ENCODE measurements at places on chromosomes 7 and 10.

GRCh38 chr10:32980242-32980557, 22.2 kb upstream of the ITGB1 start:
- no peak for DNase-seq

DNA sequence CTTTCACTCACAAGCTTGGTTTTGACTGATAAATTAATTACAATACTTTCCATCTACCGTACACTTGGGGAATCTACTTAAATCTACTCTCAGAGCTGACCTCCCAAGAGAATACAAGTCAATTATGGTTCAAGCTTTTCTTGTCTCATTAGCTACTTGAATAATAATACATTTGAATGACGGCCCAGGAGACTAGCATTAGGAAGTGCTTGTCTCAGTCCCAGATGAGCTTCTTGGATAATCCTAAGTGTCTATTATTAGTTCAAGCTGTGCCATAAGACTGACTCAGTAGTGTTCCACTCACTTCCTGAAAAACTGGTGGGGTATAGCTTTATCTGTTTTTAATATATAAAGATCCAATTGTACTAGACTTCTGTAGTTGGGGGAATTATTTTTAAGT, 100.2 kb downstream of the GNAT3 start:
- DNase-seq, result no peak

- no peak for DNase-seq
Observed at GRCh38 chr10:17735166-17735941, 16.6 kb upstream of the TMEM236 start.

- DNase-seq, result no peak
Observed at GRCh38 chr7:50599385-50599784, 34.2 kb upstream of the DDC start.

- DNase-seq, result no peak
Observed at GRCh38 chr10:69742928-69743602, 58.6 kb upstream of the COL13A1 start.

DNA sequence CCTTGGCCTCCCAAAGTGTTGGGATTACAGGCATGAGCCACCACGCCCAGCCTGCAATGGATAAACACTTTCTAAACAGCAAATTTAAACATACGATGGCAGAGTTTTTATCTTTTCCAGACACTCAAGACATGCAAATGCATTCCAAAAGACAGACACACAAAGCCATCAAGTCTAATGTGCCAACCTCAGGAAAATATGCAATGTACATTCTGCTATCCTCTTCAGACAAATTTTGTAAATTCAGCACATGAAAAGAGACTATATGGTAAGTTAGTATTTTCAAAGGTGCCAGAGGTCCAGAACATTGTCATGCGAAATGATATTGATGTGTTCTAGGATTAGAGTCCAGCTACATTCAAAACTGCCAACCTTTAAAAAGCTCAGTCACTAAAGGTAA, 19.8 kb downstream of the HACD1 start:
- DNase-seq, result no peak

DNA sequence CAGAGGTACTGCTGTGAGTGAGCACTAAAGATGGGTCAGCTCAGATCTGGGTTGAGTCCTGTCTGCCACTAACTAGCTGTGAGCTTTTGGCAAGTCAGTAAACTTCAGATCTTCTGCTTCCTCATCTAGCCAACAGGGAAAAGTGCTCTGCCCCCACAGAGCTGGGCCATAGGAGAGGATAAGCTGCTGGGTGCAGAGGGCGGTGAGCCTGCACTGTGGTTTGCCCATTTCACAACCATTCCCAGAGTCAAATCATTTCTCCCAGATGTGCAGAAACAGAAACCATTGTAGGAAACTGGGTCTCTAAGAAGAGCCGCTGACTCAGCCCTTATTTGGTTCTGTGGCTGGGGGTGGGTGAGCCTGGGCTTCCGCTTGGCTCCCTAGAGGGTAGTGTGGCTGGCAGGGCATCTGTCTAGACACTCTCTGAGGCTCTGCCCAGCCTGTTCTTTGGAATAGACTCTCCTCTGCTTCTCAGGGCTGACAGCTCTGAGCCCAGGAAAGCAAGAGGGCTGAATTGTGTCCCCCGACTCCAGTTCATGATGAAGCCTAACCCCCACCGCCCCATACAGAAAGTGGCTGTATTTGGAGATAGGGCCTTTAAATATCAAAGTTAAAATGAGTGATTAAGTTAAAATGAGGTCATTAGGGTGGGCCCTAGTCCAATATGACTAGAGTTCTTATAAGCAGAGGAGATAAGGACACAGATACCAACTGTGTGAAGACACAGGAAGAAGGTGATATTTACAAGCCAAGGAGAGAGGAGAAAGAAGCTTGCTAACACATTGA, 29.5 kb upstream of the ARHGAP22 start:
- peak; percentile 28 for DNase-seq

- no peak for DNase-seq
Observed at GRCh38 chr7:134742688-134743350, 36.6 kb upstream of the CALD1 start.

DNA sequence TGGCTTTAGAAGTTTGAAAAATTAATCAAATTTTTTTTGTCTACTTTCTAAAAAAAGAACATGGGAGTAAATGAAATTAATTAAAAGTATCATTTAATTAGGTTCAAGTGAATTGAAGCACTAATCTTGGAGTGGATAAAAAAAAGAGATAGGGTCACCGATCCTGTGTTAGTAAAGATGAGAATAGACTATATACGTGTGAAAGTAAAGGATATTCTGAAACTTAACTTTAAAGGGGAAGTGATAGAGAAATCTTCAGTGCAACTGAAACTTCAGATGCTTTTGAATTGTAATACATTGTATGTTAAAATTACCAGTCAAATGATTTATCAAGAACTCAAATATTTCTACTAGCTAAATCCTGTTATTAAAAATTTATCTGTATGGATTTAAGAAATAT, 4.8 kb downstream of the NHLRC2 start:
- DNase-seq, result no peak

GRCh38 chr10:74544106-74544505, 282.3 kb upstream of the KAT6B start:
- DNase-seq, result no peak

DNA sequence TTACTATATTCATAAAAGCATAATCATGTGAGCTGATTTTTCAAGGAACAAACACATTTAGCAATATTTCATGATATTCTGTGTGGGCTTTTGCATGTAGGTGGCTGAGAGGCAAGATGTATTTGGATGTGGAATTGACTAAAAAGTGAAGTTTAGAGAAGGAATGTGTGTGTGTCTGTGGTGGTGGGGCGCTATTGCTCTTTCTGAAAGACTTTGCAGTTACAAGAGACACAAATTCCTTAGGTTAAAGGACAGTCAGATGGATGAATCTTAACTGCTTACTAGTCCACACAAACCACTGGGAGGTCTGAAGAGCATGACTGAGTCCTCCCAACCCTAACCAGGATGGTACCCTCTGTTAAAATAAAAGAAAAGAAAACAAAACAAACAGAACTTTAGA, 200.1 kb downstream of the SDHAF3 start:
- no peak for DNase-seq

GRCh38 chr7:136136906-136137454, 159.8 kb upstream of the MTPN start:
- no peak for DNase-seq

GRCh38 chr10:77919713-77920108, 6.8 kb downstream of the DLG5 start:
- DNase-seq, result no peak

DNA sequence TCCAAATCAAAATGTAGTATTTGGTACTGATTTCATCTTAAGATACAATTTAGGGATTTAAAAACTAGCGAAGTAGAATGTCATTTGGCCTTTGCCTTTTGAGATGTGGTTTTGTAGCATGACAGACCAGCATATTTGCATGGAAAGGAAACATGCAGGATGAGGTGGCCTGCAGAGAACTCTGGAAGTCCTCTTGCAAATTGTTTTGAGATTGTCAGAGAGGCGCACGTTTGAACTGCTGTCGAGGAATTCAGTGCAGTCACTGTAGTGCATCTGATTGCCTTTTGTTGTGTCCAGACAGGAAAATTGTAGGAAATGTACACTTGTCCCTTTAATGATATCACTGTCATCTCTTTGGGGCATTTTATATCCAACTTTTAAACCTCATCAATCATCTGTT, 136.7 kb downstream of the CELF2 start:
- no peak for DNase-seq

- no peak for DNase-seq
Observed at GRCh38 chr7:155341463-155341983, 43.8 kb downstream of the INSIG1 start.

- DNase-seq, result no peak
Observed at GRCh38 chr7:116805100-116805544, 57.3 kb upstream of the CAPZA2 start.

DNA sequence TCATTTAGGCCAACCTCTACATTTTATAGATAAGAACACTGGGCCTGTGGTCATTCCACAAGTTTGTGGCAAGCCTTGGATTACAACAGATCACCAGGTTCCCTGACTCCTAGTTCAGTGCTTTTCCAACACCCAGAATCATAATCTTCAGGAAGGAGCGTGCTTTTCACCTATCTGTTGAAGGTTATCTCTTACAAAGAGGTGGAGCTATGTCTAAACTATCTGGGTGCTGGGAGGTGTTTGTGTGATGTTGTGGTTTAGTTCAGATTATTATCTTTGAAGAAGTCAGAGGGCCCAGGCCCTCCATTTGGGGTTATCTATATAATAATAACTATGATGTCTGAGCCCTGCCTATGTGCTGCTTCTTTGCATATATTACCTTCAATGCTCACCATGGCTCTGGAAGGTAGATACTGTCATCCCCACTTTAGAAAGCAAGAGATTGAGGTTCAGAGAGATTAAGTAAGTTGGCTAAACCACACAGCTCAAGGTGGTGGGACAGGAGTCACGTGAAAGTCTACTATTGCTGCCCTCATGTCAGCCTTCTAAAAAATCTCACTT, 24.0 kb downstream of the IL2RA start:
- no peak for DNase-seq

GRCh38 chr10:75531571-75532031, 100.2 kb downstream of the LRMDA start:
- no peak for DNase-seq

DNA sequence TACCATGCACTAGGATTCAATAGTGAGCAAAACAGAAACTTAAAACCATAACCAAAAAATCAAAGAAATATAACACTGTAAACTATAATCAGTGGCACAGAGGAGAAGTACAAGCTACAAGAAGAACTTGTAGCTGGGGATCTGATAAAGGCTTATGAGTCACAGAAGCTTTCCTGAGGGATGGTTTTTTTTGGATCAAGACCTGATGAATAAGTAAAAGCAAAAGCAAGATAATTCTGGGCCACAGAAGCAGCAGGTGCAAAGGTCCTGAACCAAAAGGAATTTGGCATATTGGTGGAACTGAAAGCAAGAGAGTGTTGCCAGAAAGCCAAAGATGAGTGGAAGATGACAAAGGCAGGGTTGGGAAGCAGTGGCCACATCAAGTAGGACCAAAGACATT, 37.4 kb upstream of the BET1 start:
- no peak for DNase-seq

- DNase-seq, result no peak
Observed at GRCh38 chr10:117546020-117546580, 3.6 kb downstream of the EMX2 start.

DNA sequence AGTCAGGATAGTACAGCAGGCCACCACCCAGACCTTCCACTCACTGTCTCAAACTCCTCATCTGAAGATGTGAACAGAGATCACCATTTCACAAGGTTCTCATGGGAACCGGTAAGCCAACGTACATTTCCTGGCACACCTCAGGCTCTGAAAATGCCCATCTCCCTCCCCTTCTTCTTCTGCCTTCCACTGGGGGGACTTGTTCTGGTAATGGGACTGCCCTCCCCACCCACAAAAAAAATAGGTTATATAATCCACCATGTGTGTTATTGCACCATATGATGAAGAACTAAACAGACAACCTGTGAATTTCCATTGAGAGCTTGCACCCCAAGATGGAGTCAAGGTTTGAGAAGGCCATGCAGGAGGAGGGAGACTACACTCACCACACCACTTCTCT, 42.1 kb upstream of the IKZF1 start:
- no peak for DNase-seq

- DNase-seq, result no peak
Observed at GRCh38 chr10:87504307-87504639, 420 bp upstream of the MINPP1 start.

- DNase-seq, result no peak
Observed at GRCh38 chr10:88062385-88062784, 199.0 kb downstream of the PTEN start.

DNA sequence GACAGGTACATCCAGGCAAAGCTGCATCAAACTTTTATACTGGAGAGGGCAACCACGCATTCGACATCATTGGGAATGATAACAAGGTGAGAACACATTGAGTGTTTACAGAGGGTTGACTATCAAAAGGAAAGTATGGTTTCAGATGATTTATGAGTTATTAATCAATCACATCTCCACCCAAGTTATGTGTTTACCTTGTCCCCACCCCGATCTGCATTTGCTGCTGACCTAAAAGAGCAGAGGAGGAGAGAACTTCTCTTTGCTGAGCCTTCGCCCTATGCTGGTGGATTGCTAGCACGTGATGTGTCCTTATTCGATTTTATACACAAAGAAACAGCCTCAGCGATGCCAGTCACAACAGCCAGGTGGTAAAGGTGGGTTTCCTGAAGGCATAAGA, at the start of gene MSMB:
Gene MSMB, minus strand, starts transcription at position 9 of the 400 bp plus-strand sequence. CDS start 32 bp downstream, outside the sequence.
- DNase-seq, result no peak

GRCh38 chr7:158068853-158069252, 518.8 kb downstream of the PTPRN2 start:
- no peak for DNase-seq

DNA sequence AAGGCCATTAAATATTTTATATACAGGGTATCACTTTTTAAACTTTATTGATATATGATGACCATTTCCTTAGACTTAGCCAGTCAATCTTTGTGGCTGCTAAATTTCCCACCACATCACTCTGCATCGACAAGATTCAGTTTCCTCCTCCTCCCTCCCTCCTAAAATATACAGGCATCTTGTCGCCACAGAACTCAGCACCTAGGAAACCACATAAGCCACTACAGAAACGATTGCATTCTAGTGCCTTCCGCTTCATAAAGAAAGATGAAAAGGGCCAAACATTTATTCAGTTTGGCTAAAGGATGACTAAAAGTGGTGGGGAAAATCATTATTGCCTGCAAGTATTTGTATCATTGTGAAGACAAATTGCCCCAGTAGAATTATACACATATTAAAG, 30.7 kb downstream of the ERCC6 start:
- DNase-seq, result no peak

DNA sequence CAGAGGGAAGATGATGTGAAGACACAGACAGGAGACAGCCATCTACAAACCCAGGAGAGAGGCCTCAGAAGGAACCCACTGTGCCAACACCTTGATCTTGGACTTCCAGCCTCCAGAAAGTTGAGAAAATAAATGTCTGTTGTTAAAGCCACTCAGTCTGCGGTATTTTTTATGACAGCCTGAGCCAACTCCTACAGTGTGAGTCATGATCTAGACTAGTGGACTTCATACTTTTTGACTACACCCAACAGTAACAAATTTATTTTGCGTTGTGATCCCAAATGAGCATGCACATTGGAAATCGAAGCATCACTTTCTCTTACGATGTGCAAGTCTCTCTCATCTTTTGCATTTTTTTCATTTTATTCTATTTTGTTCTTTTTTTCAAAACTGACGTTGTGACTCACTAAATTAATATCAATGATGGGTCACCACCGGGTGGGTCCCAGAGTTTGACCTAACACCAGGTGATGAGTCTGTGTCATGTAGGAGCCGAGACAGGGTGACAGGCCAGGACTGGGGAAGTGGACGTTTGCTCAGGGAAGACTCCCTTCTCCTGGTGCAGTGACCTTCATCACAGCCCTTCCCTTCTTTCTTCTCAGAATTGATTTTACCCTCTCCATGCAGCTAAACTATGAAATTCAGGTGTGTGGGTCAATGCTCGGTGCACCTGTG, 28.9 kb downstream of the PHYH start:
- DNase-seq, result no peak

- no peak for DNase-seq
Observed at GRCh38 chr7:151120896-151121295, 34.6 kb downstream of the AGAP3 start.

All from stimulated activated CD8-positive, alpha-beta memory T cell treated with anti-CD3 and anti-CD28 coated beads, Interleukin-2, amount 100 ng/mL, for 48 hours (primary cell).